ENCODE measurements at places on chromosomes 4 and X.

GRCh38 chr4:22416403-22416802 is 99.5 kb downstream of the ADGRA3 start:
- DNase-seq: no peak

DNA sequence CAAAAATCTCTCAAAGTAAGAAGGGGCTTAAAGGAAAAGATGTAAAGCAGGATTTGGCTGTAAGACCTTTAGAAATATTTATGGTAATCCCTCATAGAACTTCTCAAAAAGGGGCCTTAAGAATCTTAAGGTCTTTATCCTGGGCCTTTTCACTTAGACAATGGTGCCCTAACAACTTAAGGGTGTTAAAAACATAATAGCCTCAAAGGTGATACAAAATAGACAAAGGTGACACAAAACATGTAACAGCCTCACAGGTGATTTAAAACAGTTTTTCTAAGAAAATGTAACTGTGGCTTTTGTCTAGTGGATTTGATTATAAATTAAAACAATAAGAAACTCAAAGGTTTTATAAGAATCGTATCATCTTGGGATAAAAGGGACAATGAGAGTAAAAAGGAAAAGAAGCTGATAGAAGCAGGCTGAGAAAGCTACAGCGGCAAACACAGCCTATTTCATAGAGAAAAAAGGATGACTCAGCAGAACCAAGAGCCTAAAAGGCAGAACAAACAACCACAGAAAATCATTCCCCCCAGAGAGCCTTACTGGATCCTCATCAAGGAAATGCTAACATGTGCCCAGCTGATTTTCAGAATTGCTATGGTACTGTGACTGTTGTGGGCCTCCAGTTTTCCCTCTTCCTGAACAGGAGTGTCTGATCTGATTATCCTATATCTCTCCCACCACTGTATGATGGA is 164.3 kb downstream of the STPG2 start:
- no peak for DNase-seq

- DNase-seq: no peak
These were observed 72.5 kb upstream of the EMCN start for GRCh38 chr4:100590325-100590724.

GRCh38 chr4:33160126-33160525 is 2440.0 kb downstream of the PCDH7 start:
- no peak for DNase-seq

GRCh38 chr4:7821245-7822136 is 118.2 kb downstream of the AFAP1 start:
- DNase-seq: peak; percentile 5

DNA sequence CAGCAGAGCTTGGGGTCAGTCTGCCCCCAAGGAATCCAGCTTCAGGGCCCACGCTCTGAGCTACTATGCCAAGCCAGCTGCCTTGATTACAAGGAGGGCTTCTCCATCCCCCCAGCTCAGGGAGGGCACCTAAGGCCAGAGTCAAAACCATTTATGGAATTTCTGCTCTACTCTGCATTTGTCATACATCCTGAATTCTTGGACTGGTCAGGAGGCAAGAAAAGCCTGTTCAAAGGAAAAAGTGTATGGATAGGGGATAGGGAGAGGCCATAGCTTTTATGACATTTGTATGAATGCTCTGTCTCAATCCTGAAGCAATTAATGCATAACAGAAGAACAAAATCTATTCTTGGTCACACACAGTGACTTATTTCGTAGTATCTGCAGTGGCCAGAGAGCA is 32.2 kb downstream of the EDNRA start:
- no peak for DNase-seq

- no peak for DNase-seq
These were observed 29.8 kb upstream of the HPGDS start for GRCh38 chr4:94372228-94372978.

DNA sequence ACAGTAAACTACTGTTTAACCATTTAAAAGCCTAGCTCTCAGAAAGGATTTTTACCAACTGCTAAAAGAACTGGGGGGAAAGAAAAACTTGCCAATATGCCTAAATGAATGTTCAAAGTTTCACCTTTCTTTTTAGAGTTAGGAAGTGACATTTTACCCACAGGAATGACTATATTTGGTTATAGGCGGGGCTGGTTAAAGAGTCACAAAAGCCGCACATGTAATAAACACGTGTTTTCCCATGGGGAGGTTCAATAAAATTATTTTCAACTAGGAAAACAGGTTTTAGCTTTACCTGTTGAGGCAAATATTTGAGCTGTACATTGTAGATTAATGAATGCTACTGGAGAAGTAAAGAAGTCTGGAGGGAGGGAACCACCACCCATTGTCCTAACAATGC is 41.6 kb upstream of the UGDH start:
- DNase-seq: no peak

GRCh38 chr4:134320048-134320447 is 118.5 kb upstream of the PABPC4L start:
- no peak for DNase-seq

- no peak for DNase-seq
These were observed 128.1 kb downstream of the LAS1L start for GRCh38 chrX:65406532-65406931.
